ENCODE measurements at places on chromosomes 11 and 22.

GRCh38 chr11:123681030-123681429 is 26.6 kb upstream of the SCN3B start:
- H3K4me1 ChIP-seq: peaks cover 9% of the 10 kb centered on the region
- H3K27me3 ChIP-seq: peaks cover 3% of the 10 kb centered on the region
- no peaks in the 10 kb centered on the region for H3K36me3 ChIP-seq
- H3K4me3 ChIP-seq: no peak overlapping the region

DNA sequence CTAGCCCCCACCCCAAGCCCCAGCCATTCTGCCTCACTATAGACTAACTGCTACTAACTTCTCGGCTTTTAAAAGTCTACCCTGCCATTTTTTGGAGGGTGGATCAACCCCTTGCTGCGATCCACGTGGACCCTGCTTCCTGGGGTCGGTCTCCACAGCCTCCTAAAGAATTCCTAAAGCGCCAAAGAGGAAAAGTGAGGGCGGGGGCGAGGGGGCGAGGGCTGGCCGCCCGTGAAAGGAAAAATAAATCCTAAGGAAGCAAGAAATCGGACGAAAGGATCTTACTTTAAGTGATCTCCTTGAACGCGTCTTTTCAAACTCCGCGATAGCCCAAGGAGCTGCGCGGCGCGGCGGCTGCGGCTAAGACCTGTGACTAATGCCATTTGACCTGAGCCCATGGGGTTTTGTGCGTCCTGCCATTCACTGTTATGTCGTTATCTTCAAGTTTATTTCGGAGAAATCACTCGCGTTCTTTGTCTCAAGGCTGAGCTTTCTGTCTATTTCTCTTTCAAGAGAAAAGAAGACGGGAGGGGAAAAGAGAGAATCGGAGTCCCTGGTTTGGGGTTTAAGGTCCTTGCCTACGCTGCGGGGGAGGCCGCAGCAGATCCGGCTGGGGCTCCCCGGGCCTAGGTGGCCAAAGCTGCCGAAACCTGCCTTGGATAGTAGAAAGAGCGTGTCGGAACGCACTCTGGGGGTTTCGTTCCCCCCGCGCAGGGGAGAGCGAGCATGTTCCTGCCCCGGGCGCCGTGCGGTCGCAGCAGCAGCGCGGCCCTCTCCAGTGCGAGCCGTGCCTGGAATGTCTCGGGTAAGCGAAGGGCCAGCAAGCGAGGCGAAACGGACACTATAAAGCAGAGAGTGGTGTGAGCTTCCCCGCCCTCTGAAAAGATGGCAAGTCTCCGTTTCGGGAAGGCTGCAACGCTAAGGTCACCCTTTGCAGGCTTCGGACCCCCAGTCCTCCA is 2.8 kb upstream of the DBX1 start:
- H3K4me1 ChIP-seq: peaks cover 9% of the 10 kb centered on the region
- H3K27ac ChIP-seq: peak overlapping the region; percentile 54
- no peak for DNase-seq
- H3K27me3 ChIP-seq: peaks cover 92% of the 10 kb centered on the region

- no peaks in the 10 kb centered on the region for H3K4me1 ChIP-seq
- DNase-seq: no peak
- no peak overlapping the region for H3K27ac ChIP-seq
- no peaks in the 10 kb centered on the region for H3K36me3 ChIP-seq
Observed at GRCh38 chr11:19110295-19110694, 6.7 kb upstream of the ZDHHC13 start.

- H3K36me3 ChIP-seq: no peaks in the 10 kb centered on the region
- peaks cover 2% of the 10 kb centered on the region for H3K27me3 ChIP-seq
- no peak overlapping the region for H3K4me3 ChIP-seq
- no peak overlapping the region for H3K27ac ChIP-seq
- H3K4me1 ChIP-seq: no peaks in the 10 kb centered on the region
Observed at GRCh38 chr11:87901341-87901740, 273.9 kb downstream of the RAB38 start.

Data from activated CD4-positive, alpha-beta T cell treated with anti-CD3 and anti-CD28 coated beads, Interleukin-2, amount 10 ng/mL, durations not matched to agents 7 days and 5 days (primary cell).